ENCODE measurements at places on chromosomes 12 and 14. TPM values are rescaled to one million over a fixed set of nuclear protein-coding genes. Genes with fewer than 3 reads are reported as not detected.

GRCh38 chr14:72856530-72857266 is 37.2 kb downstream of the DPF3 start:
- no peak for DNase-seq

DNA sequence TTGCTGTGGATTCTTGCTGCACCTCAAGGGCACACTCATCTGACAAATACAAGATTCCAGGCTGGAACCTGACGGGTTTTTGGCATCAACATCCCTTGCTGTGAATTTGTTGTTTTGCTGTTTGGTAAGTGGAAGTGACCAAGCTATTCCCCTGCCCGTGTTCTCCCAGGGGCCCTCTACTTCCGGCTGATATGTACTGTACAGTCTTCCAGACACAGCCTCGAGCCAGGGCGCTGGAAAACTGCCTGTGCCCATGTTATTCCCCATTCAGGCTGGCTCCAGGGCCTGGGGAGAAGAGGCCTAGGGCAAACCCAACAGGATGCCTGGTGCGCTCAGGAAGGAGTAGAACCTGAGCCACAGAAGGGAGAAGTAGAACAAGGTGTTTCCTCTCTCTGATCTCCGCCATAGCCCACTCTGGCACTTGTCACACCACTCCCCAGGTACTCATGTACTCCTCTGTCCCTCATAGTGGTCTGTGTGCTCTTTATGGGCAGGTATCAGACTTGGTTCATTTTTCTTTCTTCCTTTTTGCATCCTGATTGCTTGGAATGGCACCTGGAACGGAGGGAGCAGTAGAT is 67.8 kb upstream of the LTA4H start:
- no peak for DNase-seq

DNA sequence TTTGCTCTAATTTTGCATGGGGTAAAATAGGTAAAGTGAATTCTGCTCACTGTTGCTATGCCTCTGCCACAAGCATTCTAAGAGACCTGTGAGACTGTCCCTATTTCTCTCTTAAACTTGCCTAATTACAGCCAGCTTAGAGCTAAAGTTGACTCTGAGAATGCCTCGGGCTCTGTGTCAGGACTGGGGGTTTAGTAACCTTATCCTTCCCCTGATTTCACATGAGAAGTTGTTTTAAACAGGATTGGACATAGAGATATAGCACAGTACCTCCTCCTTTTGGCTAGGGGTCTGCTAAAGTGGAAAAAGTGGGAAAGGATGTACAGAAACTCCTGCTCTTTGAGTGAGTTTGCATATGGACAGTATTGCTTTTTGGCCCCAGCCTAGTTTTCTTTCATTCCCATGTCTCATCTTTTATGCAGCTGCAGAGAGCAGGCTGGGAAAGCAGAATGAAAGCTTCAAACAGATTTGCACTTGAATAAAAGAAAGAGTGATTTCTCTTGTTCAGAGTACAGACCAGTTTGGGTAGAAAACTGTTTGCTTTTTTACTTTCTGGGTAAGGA is 122.0 kb downstream of the RAD51B start:
- peak; percentile 78 for DNase-seq

DNA sequence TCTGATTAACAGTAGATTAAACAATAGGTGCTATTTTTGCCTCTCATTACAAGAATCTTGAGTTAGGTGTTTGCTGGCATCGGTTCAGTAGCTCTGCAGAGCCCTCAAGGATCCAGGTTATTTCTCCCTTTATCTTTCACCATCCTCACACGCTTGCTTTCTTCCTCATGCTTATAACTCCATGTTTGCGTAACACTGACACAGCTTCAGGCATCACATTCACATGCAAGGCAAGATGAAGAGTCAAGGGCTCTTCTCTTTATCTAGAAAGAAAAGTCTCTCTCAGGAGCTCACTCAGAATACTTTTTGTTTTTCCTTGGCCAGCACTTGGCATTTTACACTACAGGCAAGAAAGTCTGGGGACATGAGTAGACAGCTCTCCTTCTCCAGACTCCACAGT is 24.2 kb upstream of the PTHLH start:
- DNase-seq, result no peak

- DNase-seq, result no peak
These were observed 25.9 kb upstream of the PRKD1 start for GRCh38 chr14:29953501-29953900.

GRCh38 chr12:132492522-132492921 is 2.6 kb downstream of the FBRSL1 start:
- DNase-seq, result no peak

- DNase-seq, result no peak
These were observed 318.5 kb downstream of the KCNC2 start for GRCh38 chr12:74891083-74891668.

GRCh38 chr12:109444259-109444658 is 32.8 kb downstream of the KCTD10 start:
- no peak for DNase-seq

- DNase-seq, result no peak
These were observed 19.8 kb downstream of the TPH2 start for GRCh38 chr12:71958457-71958856.

DNA sequence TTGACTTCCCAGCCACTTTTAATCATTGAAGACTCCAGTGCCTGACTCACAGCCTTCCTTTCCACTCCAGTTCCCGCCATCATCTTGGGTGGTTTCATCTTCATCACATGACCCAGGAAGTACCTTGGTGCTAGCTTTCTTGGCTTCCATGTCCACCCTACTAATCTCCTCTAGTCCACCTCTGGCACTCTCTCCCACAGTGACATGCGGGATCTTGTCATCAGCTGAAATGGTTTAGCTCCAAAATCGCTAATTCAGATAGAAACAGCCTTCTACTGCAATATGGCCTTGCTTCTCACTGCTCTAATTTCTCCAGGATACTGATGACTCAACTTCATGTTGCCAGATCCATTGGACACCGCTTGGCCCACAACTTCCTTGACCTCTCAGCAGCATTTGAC is 24.5 kb downstream of the WDR20 start:
- DNase-seq, result no peak

DNA sequence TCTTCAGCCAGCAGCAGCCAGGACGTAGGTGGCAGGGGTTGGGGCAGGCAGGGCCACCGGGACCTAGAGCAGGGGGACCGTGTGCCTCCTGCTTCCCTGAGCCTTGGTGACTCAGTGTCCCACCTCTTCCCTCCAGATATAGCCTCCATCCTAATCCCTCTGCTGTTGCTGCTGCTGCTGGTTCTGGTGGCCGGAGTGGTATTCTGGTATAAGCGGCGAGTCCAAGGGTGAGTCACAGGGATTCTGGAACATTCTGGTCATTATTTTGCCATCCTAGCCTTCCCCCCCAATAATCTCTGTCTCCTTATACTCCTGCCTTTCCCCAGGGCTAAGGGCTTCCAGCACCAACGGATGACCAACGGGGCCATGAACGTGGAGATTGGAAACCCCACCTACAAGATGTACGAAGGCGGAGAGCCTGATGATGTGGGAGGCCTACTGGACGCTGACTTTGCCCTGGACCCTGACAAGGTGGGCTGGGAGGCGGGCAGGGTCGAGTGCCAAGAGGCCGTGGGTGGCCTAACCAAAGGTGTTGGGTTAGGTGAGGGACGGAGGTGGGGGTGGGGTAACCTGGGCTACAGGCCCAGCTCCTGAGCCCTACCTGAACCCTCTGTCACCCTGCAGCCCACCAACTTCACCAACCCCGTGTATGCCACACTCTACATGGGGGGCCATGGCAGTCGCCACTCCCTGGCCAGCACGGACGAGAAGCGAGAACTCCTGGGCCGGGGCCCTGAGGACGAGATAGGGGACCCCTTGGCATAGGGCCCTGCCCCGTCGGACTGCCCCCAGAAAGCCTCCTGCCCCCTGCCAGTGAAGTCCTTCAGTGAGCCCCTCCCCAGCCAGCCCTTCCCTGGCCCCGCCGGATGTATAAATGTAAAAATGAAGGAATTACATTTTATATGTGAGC is 4.5 kb upstream of the NXPH4 start:
- no peak for DNase-seq

- DNase-seq, result no peak
These were observed 2.6 kb upstream of the OR6J1 start for GRCh38 chr14:22646570-22647254.

DNA sequence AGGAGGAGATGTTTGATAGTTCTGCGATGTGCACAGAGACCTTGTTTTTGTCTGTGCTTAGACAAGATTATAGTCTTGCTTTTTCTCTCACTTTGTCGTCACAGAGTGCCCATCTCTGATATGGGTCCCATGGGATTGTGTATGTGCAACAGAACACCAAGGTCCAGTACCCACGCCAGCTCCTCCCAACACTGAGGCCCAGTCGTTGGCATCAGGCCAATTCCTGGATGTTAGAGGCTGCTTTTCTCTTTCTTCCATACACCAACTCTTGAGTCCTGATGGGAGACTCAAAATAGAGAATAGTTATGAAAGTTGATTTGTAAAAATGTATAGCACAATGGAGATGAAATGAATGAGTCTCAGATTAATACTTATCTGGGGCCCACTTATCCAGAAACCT is 22.7 kb upstream of the PRMT8 start:
- DNase-seq, result no peak

- no peak for DNase-seq
These were observed 27.2 kb downstream of the ARF6 start for GRCh38 chr14:49919825-49920659.

- no peak for DNase-seq
These were observed 8.4 kb upstream of the GLIPR1 start for GRCh38 chr12:75471902-75472890.

DNA sequence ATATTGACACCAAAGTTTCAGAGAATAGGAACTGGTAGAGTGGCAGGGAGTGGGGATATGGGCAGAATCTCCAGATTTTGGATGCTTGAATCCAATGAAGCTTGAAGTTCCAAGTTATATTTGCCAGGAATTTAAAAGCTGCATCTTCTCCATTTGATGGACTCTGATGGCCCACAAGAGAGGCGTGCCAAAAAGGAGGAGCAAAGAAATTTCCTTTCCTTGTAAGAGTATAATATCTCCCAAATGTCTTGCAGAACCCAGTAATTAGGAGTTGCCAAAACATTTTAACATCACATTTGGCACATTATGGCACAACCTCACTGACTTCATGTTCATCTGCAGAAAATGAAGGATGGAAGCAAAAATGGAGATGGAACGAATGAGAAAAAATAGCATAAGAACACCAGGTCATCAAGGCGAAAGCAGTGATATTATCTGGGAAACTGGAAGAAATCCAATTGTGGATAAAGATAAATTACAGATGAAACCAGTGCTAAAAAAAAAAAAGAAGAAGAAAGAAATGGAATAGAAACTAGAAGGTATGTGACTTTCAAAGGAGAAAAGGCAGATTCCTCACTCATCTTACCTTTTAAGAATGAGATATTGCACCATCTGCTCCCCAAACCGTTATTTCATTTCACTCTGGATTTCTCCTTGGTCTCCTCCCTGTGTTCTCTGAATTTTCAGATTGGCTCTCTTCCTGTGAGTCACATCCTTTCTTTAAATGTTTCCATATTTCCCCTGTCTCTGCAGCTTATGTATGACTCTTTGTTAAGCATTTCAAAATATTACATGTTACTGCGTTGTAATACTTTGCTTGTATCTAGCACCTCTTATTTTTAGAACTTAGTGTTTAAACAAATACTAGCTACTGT is 13.5 kb upstream of the FLRT2 start:
- no peak for DNase-seq

The GPRC5D gene
- not detected for polyA plus RNA-seq

The RNASE3 gene
- not detected for polyA plus RNA-seq

The PDZRN4 gene
- 0.68 TPM for polyA plus RNA-seq

The DPPA3 gene
- not detected for polyA plus RNA-seq

The TEX52 gene
- polyA plus RNA-seq, result not detected

The CCNT1 gene
- 6.1 TPM for polyA plus RNA-seq
